Stimulated activated CD4-positive, alpha-beta T cell treated with anti-CD3 and anti-CD28 coated beads, Interleukin-2, amount 100 ng/mL, for 24 hours (primary cell): ENCODE measurements at places on chromosomes 7 and 10.

- no peak for DNase-seq
These were observed 107.7 kb upstream of the ADO start for GRCh38 chr10:62696798-62697197.

- DNase-seq: no peak
These were observed 235.0 kb downstream of the FANK1 start for GRCh38 chr10:126131341-126131740.

DNA sequence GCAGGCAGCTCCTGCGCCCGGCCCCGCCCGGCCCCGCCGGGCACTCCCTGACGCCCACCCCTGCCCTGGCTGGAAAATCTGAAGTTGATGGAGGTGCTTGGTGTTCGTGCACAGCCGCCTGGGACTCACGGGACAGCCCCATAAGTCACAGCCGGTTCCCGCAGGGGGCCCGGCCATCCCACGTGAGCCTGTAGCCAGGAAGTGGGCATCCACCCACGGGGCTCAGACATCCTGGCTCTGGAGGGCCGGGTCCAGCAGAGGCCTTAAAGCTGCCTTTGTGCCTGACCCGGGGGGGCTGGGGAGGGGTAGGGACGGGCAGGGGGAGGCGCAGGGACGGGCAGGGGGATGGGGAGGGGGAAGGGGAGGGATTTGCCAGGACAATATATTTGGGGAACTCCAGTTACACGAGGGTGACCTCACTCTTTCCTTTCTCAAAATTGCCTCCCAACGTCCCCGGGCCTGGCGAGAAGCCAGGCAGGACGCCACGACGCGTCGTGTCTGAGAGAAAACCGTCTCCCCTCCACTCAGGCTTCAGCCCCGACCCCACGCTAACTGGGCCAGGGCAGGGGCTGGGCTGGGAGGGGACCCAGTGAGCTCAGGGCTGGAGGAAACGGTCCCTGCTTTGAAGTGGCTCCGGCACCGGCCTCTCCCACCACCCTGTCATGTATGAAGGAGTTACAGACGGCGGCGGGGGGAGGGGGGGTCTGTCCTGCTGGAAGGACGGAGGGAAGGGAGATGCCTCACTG is 82.1 kb upstream of the PDGFA start:
- peak; percentile 94 for DNase-seq

GRCh38 chr10:6200734-6201515 is 1.8 kb upstream of the PFKFB3 start:
- DNase-seq: peak; percentile 47

GRCh38 chr10:118950190-118950680 is 79.3 kb upstream of the NANOS1 start:
- DNase-seq: no peak

DNA sequence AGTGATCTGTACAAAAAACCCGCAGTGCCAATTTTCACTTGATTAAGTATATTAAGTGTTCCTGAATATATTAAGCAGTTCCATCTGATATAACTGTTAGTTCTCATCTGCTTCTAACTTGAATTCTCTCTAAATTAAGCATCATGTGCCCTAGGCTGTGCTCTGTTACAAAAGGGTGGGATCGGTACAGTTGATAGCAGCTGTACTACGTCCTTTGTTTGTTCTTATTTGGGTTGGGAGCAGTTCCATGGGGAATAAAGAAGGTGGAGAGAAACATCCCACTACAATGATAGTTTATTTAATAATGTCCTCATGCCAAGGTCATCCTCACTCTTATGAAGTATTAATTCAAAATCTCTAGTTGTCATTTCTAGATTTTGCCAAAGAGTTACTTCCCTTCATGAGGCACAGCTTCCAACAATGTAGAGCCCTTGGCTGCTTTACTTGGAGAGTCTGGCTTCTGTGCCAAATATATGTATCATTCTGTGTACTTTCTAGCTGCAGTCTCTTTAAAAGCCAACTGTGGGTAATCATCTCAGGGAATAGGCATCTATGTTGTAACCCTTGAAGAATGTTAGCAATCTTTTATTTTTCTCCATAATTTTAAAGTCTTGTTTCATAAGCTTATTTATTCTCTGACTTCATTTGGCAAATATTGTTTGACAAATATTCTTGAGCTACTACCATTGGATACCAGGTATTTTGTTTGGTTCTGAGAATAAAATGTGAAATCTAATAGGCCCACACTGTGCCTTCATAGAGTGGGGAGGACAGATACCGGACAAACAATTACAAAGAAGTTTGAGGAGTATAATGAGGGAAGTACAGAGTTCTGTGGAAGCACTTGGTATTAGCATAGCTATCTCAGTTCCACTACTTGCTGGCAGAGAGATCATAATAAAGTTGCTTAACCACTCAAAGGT is 22.4 kb upstream of the AHR start:
- DNase-seq: no peak

GRCh38 chr10:3270577-3271316 is 98.2 kb upstream of the PITRM1 start:
- DNase-seq: no peak

DNA sequence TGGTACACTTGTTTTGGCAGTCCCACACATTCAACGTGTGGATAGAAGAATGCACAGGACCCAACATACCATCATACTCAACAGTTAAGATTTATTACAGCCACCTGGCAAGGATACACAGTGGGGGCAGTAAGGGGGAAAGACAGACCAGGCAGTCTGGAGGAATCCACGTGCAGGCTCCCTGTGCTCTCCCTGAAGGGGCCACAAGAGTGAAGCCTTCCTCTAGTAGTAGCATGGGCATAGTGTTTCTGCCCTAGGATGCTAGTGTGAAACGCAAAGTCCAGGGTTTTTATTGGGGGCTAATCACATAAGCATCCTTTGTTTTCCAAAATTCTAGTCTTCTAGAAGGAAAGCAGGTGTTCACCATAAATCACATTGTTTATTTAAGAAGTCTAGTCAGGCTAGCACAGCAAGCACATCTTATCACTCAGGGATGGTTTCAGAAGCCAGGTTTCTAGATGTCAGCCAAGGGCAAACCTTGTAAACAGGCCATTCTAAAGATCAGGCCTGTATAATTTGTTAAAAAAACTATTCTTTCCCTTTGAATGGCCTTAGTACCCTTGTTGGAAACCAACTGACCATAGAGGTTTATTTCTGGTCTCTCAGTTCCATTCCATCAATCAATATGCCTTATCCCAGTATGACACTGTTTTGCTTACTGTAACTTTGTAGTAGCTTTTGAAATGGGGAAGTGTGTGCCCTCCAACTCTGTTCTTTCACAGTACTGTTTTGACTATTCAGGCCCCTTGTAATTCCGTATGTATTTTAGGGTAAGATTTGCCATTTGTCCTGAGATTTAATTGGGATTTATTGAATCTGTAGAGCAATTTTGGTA is 12.4 kb upstream of the TFAM start:
- DNase-seq: no peak

GRCh38 chr10:47326927-47327330 is 4.7 kb downstream of the GDF2 start:
- DNase-seq: no peak

GRCh38 chr7:79495544-79496272 is 42.2 kb upstream of the MAGI2 start:
- no peak for DNase-seq

GRCh38 chr10:124911124-124912067 is 30.5 kb upstream of the ZRANB1 start:
- DNase-seq: no peak

- DNase-seq: no peak
These were observed 45.3 kb upstream of the GNAI1 start for GRCh38 chr7:80089366-80089765.

- DNase-seq: peak; percentile 16
These were observed 1.3 kb downstream of the ITPRIP start for GRCh38 chr10:104336821-104337467.

DNA sequence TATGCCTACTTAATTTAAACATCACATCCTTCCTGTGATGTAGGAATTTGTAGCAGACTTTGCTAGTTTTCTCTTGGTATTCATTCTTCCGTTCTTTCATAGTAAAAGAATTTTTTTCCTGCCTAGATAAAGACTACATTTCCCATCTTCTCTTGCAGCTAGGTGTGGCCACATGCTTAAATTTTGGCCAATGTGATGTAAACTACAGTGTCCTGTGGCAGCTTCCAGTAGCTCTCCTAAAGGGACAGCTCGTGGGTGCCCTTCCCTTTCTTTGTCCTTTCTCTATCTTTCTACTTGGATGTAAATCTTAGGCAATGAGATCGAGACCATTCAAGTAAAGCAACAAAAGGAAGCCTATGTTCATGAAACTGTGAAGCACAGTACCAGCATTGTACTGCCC is 58.6 kb downstream of the ASAH2B start:
- no peak for DNase-seq

DNA sequence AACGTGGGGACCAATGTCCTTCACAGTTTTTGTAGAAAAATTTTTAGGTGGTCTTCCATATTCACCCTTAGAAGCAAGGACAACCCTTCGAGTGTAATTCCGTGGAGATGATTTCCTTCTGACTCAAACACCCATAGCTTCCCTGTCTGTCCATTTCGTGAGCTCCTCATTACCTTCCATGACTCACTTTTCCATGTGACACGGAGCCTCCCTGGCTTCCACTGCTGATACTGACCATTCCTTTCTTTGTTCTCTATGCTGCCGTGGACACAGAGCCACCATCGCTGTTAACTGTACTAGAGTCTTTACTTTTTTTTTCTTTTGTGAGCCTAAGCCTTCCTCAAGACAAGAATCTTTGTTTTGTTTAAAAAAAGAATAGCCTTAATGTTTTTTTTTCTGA is 12.5 kb upstream of the ARMS2 start:
- DNase-seq: no peak

DNA sequence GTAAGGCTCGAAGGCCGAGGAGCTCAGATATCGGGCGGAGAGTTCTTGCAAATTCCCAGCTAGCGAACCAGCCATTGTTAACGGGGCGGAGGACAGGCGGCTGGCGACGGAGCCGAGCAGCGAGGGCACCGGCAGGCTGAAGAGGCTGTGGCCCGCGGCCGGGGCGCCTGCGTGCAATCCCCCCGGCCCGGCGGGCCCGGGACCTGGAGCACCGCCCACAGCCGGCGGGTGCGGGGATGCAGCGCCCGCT is 4.1 kb downstream of the VAX1 start:
- no peak for DNase-seq

DNA sequence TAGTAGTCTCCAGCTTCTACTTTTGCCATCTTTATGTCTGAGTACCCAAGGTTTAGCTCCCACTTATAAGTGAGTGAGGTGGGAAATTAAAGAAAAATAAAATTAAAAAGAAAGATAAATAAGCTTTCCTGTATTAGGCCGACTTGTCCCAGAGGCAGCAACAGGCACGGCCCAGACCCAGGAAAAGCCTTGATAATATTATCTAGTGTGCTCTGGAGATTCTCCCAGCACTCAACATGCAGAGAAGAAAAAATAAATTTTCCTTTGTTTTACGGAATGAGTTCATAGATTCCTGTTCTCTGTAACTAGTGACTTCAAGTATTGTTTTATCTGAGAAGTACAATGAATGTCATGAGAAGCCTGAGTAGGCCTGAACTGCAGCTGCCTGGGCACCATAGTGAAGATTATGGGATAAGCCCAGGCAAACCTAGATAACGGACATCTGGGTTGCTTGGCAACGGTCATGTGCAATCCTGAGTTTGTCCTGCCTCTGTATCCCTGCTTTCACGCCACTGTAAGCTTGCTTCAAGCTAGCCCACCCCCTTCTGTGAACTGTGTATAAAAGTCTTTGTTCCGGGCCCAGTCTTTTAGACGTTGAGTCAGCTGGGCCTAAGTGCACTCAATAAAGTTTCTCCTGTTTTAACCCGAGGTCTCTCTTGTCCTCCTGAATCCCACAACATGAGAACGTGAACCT is 6.4 kb downstream of the ATE1 start:
- DNase-seq: no peak

- no peak for DNase-seq
These were observed 4.7 kb downstream of the ZNF786 start for GRCh38 chr7:149085866-149086265.

DNA sequence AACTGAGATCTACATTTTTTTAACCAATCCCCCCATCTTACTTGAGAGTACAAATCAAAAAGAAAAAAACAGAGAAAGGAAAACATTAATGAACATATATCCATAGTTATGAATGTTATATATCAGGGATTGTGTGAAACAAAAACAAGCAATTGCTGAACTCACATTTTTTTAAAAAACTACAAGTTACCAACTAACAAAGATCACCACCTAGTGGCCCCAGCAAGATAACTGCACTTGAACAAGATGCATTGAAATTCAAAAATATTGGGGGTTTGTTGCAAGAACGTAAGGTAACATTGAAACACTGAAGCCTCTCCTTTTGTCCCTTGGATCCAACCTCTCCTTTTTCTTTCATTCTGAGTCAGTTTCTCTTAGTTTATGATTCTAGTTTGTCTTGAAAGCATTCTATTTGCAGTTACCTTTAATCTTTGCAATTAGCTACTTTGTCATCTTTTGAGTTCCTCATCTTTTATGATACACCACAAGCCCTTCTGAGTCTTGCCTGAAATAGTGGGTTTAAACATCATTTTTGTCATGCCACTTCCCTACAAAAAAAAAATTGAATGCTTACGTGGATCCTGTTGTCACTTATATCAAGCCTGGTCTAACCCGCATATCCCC is 87.3 kb upstream of the TES start:
- no peak for DNase-seq

GRCh38 chr10:51139176-51139575 is 64.9 kb downstream of the PRKG1 start:
- DNase-seq: no peak

GRCh38 chr7:112192236-112193154 is 13.7 kb downstream of the DOCK4 start:
- no peak for DNase-seq

GRCh38 chr10:97875391-97875790 is 25.7 kb downstream of the GOLGA7B start:
- DNase-seq: no peak
